ENCODE measurements at places on chromosomes 16 and 17.

DNA sequence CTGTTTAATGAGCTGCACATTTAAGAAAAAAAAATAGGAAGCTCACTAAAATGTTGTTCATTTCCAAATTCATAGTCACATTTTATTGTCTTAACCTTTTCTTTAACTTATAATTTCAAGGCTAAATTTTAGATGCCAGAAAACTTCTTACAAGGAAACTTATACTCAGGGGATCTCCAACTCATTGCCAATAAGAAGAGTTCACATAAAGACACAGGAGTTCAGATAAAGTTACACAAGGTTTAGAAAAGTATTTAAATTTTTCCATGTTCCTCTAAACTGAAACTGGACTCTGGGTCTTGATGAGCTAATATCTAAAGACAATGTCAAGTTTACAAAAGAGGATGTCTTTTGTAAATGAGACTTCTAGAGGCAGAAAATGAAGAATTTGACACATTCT lies 190.7 kb upstream of the KCNJ16 start:
- DNase-seq = no peak

DNA sequence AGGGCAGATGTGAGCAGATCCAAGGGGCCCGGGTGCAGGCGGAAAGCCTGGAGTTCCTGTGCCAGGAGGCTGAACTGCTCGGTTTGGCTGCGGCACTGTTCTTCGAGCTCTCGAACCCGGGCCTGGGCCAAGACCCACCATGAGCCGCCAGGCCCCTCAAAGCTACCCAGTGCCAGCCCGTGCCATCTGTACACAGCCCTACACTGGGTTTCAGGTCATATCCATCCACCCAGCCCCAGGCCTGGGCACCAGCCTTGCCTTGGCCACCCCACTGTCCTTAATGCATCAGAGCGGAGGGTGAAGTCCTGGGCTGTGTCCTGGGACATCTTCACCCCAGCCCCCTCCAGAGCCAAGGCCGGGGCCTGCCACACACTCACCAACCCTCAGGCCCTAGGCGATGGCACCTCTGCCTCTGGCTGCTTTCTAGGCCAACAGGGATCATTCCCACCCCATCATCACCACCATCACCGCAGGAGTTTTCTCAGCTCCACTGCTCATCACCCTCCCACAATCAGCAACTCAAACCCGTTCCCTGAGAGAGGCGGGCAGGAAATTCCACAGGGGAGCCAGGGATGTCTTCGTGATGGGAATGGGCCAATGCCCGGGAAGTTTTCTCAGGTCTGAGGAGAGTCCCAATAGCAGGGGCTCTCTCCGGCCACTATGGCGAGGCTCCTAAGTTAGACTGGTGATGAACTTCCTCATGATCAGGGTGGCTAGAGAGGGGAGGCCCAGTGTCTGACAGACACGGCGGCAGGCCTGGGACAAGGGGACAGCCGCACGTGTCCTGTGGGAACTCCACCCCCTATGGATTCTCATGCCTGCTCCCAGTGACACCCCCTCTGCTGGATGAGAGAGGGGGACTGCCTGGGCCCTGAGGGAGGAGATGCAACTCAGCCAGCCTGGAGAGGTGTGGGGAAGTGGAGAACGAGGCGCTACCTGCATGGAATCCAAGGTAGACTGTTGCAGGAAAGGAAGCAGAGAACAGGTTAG lies 9.1 kb downstream of the TSPOAP1 start:
- no peak for DNase-seq

DNA sequence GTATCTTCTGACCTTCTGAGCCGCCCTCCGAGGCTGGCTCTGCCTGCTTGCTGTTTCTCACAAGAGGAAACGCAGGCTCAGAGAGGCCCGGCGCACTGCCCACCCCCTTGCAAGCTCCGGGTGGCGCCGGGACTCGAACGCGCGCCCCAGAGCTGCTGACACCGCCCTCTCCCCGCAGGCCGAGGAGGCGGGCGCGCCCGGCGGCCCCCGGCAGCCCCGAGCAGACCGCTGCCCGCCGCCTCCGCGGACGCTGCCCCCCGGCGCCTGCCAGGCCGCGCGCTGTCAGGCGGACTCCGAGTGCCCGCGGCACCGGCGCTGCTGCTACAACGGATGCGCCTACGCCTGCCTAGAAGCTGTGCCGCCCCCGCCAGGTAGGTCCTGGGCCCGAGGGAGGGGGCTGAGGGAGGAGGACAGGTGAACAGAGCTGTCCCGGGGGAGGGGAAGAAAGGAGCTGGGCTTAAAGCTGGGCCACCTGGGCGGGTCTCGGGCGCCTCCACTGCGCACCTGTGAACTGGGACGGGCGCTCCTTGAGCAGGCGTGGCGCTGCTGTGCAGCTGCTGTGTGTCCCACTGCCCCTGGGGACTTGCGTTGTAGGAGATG lies 18.2 kb downstream of the WFDC1 start:
- no peak for DNase-seq

- DNase-seq = no peak
These were observed 50.3 kb downstream of the PITPNC1 start for GRCh38 chr17:67427424-67427823.

GRCh38 chr17:8418471-8418870 lies 17.2 kb upstream of the NDEL1 start:
- no peak for DNase-seq

DNA sequence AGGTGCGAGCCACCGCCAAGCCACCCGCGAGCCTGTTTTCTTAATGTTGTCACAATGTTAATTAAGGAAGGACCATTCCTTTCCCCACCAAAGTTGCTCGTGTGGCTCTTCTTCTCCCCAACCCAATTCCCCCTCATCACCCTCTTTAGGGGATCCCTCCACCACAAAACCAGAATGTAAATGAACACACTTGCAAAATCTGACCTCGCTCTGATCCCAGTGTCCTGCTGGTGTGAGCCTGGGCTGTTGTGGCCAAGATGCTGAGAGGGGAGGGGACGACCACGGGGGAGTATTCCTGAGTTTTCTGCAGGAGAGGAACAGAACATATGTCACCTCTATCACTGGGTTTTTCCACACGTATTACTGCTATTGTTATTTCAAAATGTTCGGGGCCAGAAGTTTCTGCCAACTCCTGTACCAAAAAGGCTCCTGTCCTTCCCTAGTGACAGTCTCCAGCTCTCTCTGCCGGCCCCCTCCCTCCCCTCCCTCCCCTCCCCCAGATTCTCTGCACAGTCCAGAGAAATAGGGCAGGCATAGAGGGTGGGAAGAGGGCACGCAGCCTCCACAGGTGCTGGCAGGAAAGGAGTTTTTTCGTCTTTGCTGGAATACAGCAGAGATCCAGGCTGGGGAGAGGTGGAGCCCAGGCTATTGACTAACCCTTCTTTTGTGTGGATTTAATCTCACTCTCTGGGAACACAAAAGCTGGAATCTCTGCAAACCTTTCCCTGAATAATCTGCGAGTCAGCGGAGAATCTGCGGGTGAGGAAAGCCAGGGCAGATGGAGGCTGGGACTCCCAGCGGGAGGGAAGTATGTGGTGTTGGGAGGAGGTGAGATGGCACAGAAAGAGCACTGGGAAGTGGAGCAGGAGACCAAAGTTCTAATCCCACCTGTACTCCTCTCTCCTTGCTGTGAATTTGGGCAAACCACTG lies 4.5 kb upstream of the CA4 start:
- DNase-seq = no peak

DNA sequence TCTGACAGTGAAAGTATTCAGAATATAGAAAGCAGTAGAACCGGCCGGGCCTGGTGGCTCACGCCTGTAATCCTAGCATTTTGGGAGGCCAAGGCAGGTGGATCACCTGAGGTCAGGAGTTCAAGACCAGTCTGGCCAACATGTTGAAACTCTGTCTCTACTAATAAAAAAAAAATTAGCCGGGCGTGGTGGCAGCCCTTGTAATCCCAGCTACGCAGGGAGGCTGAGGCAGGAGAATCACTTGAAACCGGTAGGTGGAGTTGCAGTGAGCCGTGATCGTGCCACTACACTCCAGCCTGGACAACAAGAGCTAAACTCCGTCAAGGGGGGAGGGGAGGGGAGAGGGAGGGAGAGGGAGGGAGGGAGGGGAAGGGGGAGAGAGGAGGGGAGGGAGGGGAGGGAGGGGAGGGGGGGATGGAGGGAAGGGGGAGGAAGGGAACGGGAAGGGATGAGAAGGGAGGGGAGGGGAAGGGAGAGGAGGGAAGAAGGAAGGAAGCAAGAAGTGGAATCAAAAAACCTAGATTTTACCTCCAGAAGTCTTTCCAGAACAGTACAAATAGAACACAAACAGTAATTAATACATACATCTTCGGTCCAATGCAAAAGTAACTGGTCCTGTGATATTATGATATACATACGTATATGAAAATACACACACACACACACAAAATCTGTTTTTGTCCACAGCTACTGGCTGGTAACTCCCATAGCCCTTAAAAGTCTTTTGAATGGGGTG lies 10.9 kb upstream of the NT5C start:
- DNase-seq = no peak

- DNase-seq = no peak
These were observed 21.9 kb downstream of the CMIP start for GRCh38 chr16:81466356-81466980.

- no peak for DNase-seq
These were observed 67.8 kb downstream of the BMERB1 start for GRCh38 chr16:15502041-15502725.

- DNase-seq = no peak
These were observed 25.9 kb downstream of the MYH3 start for GRCh38 chr17:10631048-10631700.

- DNase-seq = no peak
These were observed 153.7 kb downstream of the RPTOR start for GRCh38 chr17:80698297-80698696.

- no peak for DNase-seq
These were observed 6.4 kb downstream of the KRTAP9-1 start for GRCh38 chr17:41196068-41196467.

GRCh38 chr17:76417499-76418143 lies 33.2 kb downstream of the SPHK1 start:
- DNase-seq = no peak

DNA sequence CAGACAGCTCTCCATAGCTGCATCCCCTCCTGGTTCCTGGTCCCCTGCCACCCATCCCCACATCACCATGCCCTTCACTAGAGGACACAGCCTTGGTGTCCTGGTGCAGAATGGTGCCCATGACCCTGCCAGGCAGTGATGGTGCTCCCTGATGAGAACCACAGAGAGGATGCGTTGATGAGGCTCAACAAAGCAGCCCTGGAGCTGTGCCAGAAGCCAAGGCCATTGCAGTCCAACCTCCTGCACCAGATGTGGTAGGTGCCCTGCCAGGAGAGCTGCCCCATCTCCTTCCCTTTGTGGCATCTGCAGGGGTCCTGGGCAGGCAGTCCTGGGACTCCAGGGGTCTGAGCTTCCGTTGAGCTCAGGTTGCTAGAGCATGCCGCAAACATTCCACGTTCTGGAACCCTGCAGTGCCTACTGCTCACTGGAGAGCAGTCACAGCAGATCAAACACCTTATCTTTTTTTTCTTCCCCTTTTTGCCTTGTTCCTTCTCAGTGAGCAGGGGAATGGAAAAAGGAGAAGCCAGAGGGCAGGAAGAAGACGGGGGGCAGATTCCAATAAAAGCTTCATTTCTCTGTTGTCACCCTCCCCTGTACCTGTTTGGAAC lies 5.3 kb upstream of the EPN3 start:
- no peak for DNase-seq
